ENCODE measurements at places on chromosomes 2 and 18. TPM values are rescaled to one million over a fixed set of nuclear protein-coding genes. Genes with fewer than 3 reads are reported as not detected.

GRCh38 chr18:52652391-52652790 lies 312.4 kb downstream of the DCC start:
- no peak for DNase-seq

- DNase-seq = no peak
These were observed 54.9 kb downstream of the THUMPD2 start for GRCh38 chr2:39723946-39724827.

GRCh38 chr2:166314022-166314759 lies 61.6 kb downstream of the SCN9A start:
- DNase-seq = no peak

- DNase-seq = no peak
These were observed 431.3 kb upstream of the SPRED2 start for GRCh38 chr2:65863713-65864112.

GRCh38 chr2:229169751-229170150 lies 101.3 kb downstream of the PID1 start:
- no peak for DNase-seq

DNA sequence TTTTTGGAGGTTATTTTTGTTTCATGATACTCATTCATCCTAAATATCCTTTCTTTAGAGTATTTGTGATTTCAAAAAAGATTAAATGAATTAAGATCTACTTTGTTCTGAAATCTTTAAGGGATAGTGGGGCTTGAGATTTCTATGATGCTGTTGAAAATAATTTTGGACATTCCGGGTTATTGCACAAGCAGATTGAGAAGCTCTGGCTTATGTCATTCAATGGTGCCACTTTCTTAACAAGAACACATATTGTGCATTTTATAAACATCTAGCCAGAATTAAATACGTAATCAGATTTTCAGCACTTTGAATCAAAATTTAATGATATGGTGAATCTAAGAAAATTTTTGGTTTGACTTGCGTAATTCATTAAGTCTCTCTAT lies 207.7 kb upstream of the COL3A1 start:
- DNase-seq = no peak

- DNase-seq = no peak
These were observed 39.4 kb downstream of the SLC14A2 start for GRCh38 chr18:45654677-45655076.

DNA sequence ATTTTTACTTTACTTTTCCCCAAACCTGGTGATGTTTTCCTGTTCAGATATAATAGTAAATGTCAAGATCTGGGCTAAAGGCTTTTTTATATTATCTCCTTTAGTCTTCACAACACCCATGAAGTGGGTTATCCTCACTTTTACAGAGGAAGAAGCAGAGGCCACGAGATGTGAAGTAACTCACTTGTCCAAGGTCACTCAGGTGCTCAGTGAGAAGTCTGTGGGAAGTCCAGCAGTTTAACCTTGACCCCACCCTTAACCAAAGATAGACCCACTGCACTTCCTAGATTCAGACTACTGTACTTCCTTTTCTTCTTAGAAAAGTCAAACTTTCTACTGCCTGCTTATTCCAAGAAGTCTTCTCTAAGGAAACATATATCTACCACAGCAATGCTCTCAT lies 56.3 kb upstream of the STAT1 start:
- no peak for DNase-seq

- peak; percentile 83 for DNase-seq
These were observed 635 bp upstream of the ADRA2B start for GRCh38 chr2:96116879-96117533.

GRCh38 chr2:215692387-215693079 lies 256.7 kb upstream of the FN1 start:
- DNase-seq = no peak

DNA sequence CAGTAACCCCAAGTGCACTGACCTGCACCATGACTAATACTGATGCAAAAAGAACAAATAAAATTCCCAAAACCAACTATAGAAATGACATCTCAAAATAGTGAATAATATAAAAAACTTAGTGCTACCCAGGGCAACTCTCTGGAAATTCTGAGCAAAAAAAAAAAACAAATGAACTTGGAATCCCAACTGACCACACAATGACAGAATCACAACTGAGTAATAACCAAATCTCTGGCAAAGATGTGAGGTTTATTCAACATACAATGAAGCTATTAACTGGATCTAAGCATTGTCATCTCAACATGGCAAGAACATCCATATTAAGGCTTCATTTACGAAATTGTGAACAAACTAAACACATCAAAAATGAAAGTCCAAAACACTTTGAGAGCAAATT lies 22.7 kb downstream of the EXOC6B start:
- DNase-seq = no peak

GRCh38 chr2:100423631-100424030 lies 6.2 kb upstream of the CHST10 start:
- no peak for DNase-seq

DNA sequence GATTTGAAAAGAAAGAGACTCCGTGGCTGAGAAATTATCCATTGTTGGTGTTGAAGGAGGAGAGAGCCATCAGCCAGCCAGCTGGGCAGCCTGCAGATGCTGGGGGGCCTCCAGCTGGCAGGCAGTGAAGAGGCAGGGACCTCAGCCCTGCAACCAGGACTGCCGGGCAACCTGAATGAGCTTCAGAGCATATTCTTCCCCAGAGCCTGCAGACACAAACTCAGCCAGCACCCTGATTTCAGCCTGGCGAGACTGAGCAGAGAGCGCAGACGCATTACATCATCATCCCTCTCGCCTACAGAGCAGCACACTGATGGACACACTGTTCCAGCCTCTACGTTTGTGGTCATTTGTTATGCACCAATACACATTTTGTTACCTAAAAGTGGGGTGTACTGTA lies 150.7 kb upstream of the RAB6C start:
- DNase-seq = no peak

DNA sequence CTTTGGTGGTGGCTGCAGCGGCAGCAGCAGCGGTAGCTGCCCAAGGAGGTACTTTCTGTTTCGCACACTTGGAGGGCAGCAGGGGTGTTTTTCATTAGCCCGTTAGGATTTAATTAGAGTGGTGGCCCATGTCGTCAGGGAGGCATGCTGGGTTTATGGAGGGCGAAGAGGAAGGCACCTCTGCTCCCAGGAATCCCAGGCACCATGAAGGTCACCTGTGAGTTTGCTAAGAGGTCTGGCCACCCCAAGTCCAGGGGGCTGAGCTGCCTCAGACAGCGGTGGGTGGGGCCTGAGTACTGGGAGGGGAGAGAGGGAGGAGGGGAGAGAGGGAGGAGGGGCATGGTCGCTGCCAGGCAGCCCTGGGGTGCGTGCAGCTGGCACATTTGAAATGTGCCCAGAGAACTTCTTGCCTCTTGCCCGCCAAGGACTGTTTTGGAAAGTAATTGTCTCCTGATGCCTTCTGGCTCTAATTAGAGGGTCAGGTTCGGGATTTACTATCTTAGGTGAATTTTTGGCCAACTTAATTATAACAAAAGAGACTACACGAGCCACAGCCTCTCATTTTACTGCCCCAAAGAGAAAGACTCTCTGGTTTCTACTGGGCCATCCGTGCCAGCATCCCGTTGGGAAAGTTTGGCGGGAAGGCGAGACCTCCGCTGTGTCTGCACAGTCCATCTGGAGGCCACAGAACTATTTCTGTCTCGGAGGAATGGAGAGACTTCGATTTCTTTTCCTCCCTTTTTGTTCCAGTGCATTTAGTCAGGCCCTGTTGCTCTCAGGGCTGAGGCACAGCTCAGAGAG lies 62.0 kb downstream of the GLI2 start:
- DNase-seq = no peak

GRCh38 chr2:50491541-50492476 lies 540.1 kb downstream of the NRXN1 start:
- DNase-seq = no peak

DNA sequence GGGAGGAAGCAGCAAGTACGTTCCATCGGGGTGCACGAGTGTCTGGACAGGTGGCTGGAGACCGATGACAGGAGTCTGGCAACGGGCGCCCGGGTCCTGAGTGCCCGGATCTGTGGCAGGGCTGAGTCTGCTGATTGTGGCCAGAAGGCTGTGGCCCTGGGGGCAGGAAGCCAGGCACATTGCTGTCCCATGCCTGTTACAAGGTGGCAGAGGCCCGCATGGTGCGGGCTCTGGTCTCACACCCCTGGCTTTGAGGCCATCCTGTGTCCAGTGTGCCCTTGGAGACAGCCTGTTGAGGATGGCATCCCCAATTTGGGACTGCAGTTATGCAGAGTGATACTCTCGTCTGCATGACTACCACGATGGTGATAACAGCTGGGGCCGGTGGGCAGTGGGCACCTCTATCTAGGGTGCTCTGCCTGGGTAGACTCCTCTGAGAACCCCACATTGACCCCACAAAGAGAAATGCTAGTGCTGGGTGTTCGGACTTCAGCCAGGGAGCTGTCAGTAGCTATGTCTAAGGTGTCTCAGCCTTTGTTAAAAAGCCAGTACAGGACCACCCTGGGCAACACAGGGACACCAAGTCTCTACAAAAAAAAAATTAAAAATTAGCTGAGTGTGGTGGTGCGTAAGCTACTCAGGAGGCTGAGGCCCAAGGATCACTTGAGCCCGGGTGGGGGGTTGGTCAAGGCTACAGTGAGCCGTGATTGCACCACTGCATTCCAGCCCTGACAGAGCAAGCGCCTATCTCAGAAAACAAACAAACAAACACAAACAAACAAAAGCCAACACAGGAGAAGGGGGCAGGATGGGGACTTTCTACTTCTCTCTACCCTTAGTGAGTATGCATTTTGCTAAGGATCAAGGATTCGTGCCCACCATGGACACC lies 88.3 kb downstream of the RHOB start:
- peak; percentile 69 for DNase-seq

DNA sequence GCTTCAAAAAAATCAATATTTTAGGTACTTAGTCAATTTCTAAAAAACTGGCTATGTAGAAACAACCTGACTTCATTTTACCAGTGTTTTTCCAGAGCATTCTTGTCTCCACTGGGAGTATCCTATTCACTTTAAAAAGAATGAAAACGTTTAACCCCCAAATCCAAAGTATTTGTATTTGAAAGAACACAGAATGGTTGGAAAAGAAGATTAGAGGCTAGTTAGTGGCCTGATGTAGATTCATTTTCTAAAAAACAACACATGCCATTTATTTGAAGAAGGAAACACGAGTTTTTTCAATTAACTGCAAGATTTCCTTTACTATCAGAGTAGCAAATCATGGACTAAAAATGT lies 74.6 kb downstream of the PLEKHM3 start:
- no peak for DNase-seq

GRCh38 chr2:2667690-2668089 lies 336.6 kb upstream of the MYT1L start:
- DNase-seq = no peak

DNA sequence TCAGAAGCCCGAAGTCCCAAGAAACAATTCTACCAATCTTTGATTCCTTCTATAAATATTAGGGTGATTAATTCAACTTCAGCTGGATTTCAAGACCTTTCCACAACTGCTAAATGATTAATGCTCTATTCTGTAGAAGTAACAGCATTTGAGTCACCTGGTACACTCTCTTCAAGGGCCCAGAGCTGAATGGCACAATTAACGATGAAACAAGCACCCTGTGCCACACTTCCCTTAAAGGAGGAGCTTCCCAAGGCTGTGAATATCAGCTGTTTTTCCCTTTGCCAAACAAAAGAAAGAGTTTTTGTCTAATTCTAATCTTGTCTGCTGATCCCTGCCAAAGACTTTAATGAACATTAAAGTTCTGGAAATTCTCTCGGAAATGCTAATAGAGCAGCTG lies 56.0 kb downstream of the BOD1L2 start:
- no peak for DNase-seq

GRCh38 chr2:195408196-195408595 lies 248.8 kb upstream of the SLC39A10 start:
- DNase-seq = no peak

DNA sequence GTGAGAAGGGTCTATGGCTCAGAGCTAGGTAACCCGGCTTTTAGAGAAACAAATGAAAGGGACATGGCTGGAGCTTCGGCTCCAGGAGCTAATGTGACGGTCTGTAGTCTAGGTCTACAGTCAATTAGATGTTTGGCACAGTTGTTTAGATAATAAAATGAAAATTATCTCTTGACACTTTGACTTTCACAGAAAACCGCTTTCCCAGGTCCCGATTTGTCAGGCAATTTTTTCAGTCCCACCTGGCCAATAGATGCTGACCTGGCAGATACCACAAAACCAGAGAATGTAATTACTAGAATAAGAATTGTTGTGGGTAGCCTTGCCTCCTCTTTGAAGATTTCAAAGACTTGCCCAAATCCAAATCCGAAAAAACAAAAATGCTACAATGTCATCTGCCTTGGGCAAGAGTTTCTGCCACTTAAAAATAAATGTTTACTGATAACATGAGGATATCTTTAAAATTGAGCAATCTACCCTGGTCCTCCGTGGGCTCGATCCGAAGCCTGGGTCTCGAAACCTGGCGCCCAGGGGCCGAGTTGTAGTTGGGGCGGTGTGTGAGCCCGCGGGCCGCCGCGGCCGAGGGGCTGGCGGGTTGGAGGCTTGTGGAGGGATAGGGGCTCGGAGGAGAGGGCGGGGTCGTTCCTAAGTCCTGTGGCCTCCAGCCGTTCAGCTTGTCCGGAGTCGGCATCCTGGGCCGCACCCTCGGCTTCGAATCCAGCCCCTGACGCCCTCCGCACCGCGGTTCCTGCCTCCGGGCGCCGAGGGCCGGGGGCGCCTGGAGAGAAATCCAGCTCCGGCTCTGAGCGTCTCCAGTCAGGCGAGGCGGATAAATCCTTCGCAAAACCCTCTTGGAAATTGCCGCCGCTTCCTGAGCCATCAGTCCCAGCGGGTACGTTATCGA lies 2.3 kb downstream of the EMX1 start:
- no peak for DNase-seq

- DNase-seq = no peak
These were observed 19.6 kb upstream of the HNMT start for GRCh38 chr2:137944714-137945113.

DNA sequence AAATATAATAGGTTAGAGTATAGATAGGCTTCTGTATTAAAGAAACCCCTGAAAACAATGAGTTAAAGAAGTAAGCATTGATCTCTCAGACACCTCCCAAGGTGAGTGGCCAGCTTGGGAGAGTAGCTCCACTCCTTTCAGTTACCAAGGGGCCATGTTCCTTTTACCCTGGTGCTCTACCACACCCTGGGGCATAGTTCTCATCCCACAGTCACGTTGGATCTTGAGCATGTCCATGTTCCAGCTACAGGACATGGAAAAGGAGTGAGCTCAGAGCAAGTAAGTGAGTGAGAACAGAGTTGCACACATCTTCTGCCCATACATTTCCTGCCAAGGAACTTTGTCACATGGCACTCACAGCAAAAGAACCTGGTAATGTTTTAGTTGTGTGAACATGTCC lies 325.9 kb upstream of the SLC39A10 start:
- DNase-seq = no peak

Gene CNDP1
- total RNA-seq = 0.19 TPM

Gene KLHL41
- 1.1 TPM for total RNA-seq

Gene GAL3ST2
- total RNA-seq = not detected

Gene NR4A2
- 7.8 TPM for total RNA-seq

Gene AQP12A
- not detected for total RNA-seq

Gene SLC8A1
- 121 TPM for total RNA-seq

Gene MC2R
- total RNA-seq = not detected

All from posterior vena cava (tissue), 2 donors.